ENCODE measurements at places on chromosomes 1 and 21.

GRCh38 chr1:5165762-5166161 lies 511.4 kb downstream of the AJAP1 start:
- no peak for DNase-seq

DNA sequence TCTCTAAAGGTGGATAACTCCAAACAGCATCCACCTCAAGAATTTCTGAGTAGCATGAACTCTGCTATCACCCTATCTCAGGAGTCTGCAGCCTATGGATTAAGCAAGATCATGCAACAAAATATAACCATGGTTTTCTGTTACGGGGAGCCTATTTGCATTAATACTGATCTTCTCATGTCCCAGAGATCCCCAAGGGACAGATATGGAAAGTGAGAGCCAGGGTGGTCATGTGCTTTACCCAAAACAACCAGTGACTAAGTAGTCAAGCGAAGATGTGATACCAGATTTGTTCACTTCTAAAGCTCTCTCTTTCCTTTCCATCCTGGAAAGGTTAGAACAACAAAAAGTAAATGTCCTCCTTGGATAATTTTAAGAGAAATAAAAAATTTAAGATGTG lies 125.1 kb downstream of the PRRX1 start:
- DNase-seq, result no peak

DNA sequence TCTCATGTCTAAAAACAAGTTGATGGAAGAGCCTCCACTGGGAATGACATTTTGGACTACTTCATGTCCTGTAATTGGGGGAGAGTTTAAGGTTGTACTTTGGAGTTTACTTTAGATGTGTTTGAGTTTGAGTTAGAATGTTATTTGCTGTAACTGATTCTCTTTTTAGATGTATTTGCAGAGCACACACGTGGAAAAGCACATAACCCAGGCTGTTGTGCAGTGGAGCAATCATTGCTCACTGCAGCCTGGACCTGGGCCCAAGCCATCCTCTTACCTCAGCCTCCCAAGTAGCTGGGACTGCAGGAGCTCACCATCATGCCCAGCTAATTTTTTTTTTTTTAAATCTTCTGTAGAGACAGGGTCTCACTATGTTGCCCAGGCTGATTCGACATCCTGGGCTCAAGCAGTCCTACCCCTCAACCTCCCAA lies 36.7 kb upstream of the SH3D21 start:
- no peak for DNase-seq

DNA sequence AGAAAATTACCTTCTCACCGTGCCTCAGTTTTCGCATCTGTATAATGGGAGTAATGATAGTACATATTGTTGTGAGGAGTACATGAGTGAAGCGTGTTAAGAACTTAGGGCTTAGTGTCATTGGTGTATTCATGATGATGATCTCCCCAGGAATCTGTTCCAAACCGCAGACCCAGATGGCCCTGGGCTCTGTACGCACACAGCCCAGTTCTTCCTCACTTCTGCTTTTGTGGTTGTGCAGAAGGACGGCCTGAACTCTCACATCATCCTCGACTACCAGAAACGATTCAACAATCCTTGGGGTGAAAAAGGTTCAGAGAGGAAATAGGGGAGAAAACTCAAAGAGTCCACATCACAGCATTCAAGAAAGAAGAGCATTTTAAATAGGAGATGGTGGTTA lies 323.0 kb downstream of the CAMTA1 start:
- DNase-seq, result no peak

GRCh38 chr1:23613191-23614031 lies 54.1 kb upstream of the ID3 start:
- no peak for DNase-seq

DNA sequence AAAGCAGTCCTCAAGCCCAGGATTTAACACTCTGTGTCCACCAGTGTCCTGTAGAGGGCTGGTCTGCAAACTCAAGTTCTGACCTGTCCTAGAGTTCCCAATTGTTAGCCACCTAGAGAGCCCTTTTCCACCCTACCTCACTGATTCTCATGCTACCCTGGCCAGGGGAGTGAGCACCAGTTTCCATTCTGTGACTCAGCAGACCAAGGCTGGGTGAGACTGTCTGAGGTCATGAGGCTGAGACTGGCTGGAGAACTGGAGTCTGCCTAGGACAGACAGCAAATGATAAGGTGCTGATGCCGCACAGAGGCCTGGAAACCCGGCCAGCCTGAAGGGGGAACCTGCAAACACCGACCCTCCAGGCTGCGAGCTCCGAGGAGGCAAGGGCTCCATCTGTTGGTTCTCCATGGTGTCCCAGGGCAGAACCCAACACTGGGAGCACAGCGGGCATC lies 13.7 kb downstream of the GLIS1 start:
- no peak for DNase-seq

GRCh38 chr1:174712541-174712940 lies 264.8 kb downstream of the GPR52 start:
- no peak for DNase-seq

GRCh38 chr1:205325334-205325884 lies 3.9 kb upstream of the NUAK2 start:
- peak; percentile 77 for DNase-seq

GRCh38 chr1:206975306-206975705 lies 5.0 kb upstream of the FCAMR start:
- DNase-seq, result no peak

DNA sequence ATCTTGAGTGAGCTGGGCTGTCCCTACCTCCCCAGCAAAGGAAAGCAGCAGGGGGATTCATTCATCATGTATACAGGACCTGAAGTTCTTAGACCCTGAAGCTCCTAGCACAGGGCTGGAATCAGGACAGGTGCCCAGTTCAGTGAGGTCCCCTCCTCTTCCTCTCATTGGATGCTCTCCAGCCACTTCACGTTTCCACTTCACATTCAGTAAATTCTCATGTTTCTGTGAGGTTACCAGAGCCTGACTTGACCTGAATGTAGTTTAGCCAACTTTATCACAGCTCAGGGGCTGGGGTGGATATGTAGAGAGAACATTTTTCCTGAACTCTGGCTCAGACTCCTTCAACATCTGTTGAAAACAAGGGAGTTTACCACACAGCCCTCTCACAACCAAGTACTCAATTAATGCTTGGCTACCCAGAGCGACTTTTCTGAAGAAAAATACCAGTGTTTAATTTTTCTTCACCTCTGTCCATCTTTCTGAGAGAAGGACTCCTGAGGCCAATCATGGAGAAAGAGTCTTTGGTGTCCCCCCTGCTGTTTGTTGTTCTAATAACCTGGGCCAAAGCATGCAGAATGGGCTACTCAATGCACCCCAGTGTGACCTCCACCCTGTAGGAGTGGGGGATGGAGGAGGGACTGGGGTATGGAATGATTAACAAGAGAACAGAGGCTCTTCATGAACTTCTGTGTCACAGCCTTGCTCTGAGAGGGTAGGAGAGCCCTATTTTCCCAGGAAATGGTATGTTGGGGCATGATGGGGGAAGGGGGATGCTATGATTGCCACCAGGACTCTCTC lies 108.3 kb upstream of the FGGY start:
- no peak for DNase-seq

- no peak for DNase-seq
Measured at GRCh38 chr1:198563583-198563982, 23.1 kb upstream of the ATP6V1G3 start.

DNA sequence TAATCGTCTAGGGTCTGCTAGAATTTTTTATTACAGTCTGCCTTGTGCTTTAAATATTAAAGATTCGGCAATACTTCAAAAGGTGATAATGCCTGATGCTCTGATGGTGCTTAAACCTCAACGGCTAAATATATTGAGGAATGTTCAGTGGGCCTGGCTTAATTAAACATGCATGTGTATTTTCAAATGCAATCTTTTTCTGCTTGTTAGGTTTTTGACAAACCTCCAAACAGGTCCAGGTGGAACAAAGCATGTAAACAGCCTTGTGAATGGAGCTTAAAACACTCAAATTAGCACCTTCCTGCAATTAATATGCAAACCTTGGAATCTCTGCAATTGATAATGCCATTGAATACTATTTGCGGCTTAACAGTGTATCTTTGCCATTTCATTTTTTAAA lies 334.9 kb downstream of the BARHL2 start:
- no peak for DNase-seq

DNA sequence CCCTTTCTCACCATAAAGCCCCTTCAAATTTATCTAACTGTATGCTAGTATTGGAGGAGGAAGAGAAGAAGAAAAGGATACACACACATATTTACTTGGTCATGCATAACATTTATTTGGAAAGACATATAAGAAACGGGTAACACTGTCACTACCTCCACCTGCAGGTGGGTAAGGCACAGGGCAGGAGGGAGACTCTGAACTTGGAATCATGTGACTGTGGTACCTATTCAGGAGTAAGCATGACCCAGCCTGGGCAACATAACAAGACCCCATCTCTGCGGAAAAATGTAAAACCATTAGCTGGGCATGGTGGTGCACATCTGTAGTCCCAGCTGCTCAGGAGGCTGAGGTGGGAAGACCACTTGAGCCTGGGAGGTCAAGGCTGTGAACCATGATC lies 1.4 kb upstream of the PADI6 start:
- no peak for DNase-seq

GRCh38 chr1:242025681-242026080 lies 26.8 kb upstream of the MAP1LC3C start:
- no peak for DNase-seq

DNA sequence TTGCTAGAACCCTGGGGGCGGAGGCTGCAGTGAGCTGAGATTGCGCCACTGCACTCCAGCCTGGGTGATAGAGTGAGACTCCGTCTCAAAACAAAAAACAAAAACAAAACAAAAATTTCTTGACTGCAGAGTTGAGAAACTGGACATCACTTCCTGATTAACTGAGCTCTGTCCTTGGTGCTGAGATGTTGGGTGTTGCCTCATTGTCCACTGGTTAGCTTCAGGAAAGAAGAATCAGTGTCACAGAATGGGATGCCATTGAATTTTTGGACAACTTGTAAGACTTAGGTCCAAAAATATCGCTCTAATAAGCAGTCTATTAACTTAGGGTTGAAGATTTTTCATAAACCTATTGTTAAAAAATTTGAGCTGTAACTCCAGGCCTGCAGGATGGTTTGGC lies 23.8 kb upstream of the KCNA10 start:
- DNase-seq, result no peak

DNA sequence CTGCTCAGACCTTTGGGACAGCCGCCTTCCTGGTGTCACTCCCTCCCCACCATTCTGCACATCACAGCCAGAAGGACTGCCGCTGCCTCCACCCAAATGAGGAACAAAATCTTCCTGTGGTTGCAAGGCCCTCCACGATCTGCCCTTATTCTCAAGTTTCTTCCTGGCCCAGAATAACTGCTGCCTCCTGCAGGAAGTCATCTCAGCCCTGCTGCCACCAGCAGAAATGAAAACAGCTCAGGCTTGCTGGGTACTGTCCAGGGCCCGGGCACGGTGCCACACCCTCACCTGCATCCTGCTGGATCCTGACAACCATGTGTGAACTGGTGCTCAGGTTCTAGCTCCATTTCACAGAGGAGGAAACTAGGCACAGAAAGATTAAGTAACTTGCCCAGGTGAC lies 2.8 kb downstream of the CLDN19 start:
- no peak for DNase-seq

DNA sequence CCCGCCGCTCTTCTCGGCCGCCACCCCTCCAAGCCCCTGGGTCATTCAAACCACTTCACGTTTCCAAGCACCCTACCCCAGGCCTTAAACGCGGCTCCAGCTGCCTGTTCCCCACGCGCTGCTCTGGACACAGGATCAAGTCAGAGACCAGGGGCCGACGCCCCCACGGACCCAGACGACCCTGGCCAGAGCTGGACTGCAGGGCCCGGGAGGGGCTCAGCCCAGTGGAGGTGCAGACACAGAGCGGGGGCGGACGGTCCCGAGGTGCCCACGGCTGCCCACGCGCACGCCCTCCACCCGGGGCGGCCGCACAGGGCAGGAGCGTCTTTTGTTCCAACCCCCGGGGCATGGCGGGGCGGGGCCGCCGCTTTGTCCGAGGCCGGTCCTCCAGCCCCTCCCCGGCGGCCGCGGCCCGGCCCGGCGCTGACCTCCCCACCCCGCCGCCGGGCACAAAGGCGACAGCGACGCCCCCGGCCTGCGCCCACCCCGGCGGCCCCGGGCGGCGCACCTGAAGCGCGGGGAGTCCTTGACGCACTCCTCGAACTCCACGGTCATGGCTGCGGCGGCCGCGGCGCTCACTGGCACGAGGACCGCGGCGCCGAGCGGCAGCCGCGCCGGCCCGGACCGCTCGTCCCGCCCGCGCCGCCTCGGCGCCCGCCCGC lies 338 bp downstream of the ACAP3 start:
- DNase-seq, result no peak

DNA sequence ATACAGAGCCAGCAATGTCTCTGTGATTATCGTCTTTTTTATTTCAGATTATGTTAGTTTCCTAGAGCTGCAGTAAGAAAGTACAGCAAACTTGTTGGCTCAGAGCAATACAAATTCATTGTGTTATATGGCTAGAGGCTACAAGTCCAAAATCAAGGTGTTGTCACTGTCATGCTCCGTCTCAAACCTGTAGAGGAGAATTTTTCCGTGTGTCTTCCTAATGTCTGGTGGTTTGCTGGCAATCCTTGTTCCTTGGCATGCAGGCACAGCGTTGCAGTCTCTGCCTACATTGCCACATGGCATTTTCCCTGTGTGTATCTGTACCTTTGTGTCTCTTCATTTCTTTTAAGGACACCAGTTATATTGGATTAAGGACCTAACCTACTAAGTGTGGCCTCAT lies 244.4 kb downstream of the LRRIQ3 start:
- peak; percentile 81 for DNase-seq

DNA sequence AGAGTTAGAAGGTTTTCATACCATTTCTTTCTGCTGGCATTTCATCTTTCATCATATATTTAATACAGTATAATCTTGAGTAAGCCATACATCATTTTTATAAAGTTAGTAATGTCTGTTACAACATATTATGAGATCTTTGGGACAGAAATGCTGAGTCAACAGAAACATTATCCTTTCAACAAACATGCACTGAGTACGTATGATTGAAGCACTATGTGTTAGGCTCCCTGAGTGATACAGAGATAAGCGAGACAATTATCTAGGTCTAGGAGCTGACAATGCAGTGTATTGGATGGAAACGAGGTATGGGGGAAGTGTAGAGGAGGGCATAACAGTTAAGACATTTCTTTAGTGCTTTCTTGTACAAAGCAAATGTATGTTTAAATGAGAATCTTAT lies 19.7 kb upstream of the GPR52 start:
- DNase-seq, result no peak

GRCh38 chr1:205066141-205066818 lies 18.0 kb downstream of the TMEM81 start:
- DNase-seq, result no peak

DNA sequence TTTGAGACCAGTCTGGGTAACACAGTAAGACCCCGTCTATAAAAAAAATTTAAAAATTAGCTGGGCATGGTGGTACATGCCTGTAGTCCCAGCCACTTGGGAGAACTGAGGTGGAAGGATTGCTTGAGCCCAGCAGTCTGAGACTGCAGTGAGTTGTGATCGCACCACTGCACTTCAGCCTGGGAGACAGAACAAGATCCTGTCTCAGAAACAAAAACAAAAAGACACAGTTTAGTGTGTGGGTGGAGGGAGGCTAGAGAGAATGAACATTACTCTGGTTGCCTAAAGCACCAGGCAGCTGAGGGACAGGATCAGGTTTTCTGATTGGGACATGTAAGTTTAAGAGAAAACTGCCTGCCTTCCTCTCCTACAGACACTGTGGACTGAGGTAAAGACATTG lies 42.3 kb downstream of the VAMP4 start:
- DNase-seq, result no peak

All from cerebellar nuclear complex (tissue), 1 donor.